ENCODE measurements at places on chromosomes 6 and 20.

GRCh38 chr6:156832231-156832647 lies 55.1 kb downstream of the ARID1B start:
- DNase-seq = no peak

GRCh38 chr6:132017942-132018341 lies 66.8 kb upstream of the CCN2 start:
- no peak for DNase-seq

GRCh38 chr20:31551163-31552081 lies 37.2 kb downstream of the HM13 start:
- DNase-seq = no peak

DNA sequence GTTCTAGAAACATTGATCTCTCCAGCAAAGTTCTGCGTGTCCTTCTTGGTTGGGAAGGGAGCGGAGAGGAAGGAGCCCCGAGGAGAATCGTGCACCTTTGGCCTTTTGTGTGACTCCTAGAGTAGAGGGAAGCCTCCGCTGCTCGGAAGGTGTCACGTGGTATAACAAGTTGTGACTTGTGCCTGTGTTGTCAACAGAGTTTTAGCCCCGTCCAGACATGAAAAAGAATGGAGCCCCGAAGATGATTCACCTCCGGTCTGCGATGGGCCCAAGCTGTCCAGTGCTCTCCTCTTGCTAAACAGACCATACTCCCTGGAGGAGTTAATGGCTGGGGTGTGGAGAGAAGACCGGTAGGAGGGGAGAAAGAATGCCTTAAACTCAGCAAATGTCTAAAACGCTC lies 7.0 kb downstream of the EYA2 start:
- DNase-seq = no peak

DNA sequence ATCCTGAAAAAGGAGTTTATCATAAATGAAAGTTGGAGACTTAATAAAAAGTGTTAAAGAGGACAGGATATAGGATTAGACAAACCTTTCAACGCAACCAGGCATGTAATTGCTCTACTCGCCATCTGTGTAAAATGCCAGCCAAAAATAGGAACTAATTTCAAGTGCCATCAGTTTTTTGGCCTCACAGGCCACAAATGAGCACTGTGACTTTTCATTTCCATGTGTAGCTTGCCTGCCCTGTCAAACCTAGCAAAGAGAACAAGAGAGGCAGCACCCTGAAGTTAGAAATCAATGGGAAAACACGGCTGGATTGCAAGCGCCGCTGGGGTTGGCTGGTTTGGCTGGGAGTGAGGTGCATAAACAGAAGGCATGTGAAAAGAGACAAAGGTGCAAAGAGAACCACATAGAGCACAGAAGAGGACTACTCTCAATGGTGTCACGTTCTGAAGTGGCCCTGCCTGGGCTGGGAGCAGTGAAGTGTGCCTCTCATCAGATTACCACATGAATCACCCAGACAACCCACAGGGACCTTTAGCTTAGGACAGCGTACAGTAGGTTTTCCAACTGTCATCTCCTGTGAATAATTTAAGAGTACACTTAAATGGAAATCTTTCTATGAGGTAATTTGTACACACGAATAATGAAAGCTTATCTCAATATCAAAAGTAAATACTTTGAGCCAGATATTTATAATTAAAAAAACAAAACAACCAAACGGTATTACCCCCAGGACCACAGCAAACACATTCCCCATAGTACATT lies 78.0 kb upstream of the NHSL1 start:
- DNase-seq = no peak

DNA sequence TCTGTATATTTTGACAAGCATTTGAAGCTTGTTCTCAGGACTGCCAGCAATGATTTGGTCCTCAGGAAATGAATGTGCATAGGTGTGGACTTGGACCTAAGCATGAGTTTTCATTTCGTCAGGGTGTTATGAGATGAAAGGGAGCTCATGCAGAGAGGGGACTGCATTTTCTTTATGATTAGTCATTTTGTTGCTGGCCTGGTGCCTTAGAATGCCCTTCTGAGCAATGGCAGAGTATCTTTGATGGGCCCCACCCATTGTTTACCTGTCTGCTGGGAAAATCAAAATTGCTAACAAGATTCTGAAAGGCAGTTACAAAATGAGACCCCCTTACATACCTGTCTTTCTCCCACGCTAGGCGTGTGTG lies 51.5 kb upstream of the MTHFD1L start:
- DNase-seq = no peak

DNA sequence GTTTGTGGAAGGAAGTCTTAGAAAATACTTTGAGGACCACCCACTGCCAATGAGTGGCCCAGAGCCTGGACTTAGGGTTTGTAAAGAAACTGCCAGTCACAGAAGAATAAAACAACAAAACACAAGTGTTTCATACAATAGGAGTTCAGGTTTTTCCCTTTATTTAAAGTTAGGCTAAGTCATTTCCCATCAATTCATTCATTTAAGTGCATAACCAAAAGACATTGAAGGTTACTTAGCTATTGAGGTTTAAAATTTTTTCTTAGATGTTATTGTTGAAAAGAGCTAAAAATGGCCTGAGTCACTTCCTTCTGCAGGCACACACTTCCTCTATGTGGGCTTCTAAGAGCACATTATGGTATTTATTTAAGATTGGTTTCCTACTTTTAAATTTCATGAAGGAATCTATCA lies 54.2 kb downstream of the ARMC2 start:
- no peak for DNase-seq

DNA sequence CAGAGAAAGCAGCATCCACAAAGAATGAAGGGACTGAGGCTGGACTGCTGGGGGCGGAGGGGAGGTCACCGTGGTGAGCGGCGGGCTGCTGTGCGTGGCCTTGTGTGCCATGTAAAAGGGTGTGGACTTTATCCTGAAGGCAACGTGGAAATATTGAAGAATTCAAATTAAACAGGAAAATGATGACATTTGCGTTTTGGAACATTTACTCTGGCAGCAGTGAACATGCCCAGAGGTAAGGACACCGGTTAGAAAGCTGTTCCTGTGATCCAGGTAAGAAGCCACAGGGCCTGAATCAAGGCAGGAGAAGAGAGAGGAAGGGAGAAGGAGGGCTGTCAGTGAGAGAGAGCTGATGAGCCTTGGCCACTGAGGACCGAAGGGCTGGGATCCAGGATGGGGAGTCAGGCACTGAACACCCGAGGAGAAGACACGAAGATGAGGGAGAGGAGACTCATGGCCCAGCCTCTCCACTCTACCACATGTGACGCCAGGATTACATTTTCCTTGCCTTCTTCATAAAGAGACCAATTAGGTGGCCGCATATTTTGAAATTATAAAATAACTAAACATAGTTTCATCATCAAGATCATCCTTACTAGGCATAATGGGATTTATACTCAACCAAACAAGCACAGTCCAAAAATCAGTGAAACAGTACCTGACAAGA lies 58.4 kb downstream of the TRAM2 start:
- no peak for DNase-seq

GRCh38 chr6:159506048-159506447 lies 187.0 kb downstream of the SOD2 start:
- DNase-seq = no peak

- no peak for DNase-seq
Measured at GRCh38 chr20:6057691-6058090, 3.8 kb upstream of the LRRN4 start.

- no peak for DNase-seq
Measured at GRCh38 chr6:131565056-131565455, 8.0 kb upstream of the ARG1 start.

- DNase-seq = no peak
Measured at GRCh38 chr6:56649782-56650181, 7.1 kb upstream of the DST start.

GRCh38 chr20:41178904-41179432 lies 41.6 kb downstream of the PLCG1 start:
- no peak for DNase-seq

GRCh38 chr6:132764370-132764769 lies 6.7 kb upstream of the VNN2 start:
- peak; percentile 19 for DNase-seq

GRCh38 chr20:44176833-44177534 lies 10.0 kb downstream of the JPH2 start:
- no peak for DNase-seq

- no peak for DNase-seq
Measured at GRCh38 chr6:148520109-148520841, 177.6 kb downstream of the SASH1 start.

DNA sequence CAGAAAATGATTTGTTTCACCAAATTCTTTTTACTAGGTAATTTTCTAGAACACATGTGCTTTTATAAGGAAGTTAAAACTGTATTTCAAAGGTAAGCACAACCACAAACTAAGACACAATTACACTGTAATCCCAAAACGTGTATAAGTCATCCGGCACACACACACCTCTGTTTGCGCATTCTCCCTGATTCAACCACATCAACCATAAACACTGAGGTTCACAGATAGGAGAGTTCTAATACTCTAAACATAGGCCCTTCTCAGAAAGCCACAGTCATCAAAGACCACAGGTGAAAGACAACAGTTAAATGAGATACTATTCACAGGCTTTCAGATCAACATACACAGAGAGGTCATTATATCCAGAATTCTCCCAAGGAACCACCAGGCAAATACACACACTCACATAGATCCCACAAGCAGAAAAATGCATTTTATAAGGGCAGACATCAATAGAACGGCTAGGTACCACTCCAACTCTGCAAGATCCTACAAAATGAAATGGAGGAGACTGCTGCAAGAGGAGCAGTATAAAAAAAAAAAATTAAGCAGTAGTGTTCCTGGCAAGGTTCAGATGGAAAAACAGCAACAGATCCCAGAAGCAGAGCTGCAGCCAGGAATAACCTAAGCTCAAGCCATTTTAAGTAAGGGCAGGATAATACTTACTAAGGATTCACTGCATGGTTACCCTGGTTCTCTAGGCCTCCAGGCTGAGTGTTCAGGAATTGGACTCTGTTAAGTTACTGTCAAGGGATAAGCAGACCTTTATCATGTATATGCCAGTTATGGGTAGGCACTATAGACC lies 6.6 kb upstream of the FBXO9 start:
- DNase-seq = no peak

- DNase-seq = no peak
Measured at GRCh38 chr6:122859676-122860075, 70.6 kb downstream of the SMPDL3A start.

DNA sequence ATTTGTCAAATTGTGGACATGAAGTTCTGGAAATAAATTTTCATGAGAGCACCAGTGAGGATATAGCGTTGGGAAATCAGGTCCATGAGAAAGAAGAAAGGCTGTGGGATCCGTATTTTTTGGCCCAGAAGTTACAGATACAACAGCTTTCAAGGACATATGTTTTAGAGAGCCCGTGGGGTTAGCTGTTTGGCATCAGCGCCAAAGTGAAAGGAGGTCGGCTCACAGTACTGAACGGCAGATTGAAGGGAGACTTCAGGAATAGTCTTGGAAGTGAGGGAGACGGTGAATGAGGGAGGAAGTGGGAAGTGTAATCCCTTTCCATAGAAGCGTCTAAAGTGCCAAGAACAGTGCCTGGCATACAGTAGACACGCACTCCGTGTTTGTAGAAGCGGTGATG lies 31.8 kb downstream of the ZDHHC14 start:
- no peak for DNase-seq

- DNase-seq = no peak
Measured at GRCh38 chr6:90319044-90319443, 22.4 kb upstream of the BACH2 start.

DNA sequence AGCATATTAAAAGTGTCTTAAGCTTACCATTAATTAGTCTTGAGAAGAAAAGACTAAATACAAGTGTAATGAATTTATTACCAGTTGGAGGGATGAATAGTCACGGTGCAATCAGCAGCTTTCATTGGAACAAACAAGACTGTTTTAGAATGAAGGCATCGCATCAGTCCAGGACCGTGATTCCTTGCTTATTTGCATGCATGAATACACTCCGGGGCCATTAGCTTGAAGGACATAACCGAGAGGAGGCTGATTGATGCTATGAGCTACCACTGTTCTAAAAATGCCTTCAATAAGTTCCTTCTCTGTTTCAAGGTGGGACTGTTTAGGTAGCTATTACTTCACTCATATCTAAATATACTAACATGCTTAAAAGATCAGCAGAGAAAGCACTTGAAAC lies 17.9 kb downstream of the PROKR2 start:
- DNase-seq = no peak

- peak; percentile 32 for DNase-seq
Measured at GRCh38 chr6:2111162-2111677, 134.2 kb downstream of the GMDS start.

- DNase-seq = peak; percentile 7
Measured at GRCh38 chr6:138403324-138403800, 661 bp upstream of the HEBP2 start.

DNA sequence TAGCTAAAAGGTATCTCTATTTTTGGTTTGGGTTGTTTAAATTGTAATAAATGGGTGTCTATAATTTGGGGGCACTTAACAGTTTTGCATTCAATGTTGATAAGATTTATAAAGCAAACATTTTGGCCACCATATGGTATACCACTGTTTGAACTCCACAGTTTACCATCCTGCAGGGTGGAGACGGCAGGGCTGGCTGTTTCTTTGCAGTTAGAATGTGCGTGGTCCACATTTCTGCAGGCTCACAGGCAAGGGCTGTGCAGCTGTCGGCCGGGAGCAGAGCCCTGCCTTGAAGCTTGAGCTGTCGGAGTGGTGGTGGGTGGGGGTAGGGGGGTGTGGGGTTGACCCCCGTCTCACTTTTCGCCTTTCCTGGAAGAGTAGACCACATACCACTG lies 135.9 kb downstream of the CDH4 start:
- DNase-seq = no peak

GRCh38 chr20:44961870-44962267 lies 1.7 kb upstream of the TOMM34 start:
- no peak for DNase-seq

- no peak for DNase-seq
Measured at GRCh38 chr6:32447932-32448331, 8.2 kb downstream of the HLA-DRA start.

DNA sequence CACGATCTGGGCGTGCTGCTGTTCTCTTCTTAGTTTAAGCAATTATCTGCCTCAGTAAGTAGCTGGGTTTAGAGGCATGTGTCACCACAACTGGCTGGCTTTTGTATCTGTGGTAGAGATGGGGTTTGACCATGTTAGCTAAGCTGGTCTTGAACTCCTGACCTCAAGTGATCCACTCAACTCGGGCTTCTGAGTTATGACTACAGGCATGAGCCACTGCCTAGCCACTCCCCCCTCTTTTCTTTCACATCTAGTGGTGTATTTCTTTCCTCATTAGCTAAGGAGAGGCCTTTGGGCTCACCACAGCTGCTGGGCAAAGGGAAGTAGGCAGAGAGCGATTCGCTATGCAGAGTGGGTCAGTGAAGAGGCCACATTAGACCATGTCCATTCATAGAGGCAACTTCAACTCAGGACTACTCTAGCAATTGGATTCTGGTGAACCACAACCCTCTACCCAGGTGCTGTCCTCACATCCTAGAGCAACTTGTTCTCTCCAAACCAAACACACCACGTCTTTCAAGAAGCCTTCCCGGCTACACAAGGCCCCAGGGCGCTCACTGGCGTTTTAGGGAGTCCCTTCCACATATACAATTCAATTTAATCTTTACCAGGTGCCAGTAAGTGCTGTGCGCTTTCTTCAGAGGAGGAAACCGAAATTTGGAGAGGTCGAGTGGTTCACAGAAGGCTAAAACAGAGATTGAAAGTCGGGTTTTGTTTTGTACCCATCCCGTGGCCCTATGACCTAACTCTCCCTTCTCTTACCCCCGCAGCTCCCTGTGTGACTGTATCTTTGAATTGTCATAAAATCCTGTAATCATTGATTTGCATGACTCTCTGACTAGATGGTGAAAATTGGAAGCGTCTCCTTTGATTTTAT lies 26.5 kb upstream of the GFOD1 start:
- no peak for DNase-seq

- no peak for DNase-seq
Measured at GRCh38 chr20:46543959-46544358, 6.5 kb downstream of the OCSTAMP start.

All from H54 (cell line).